ENCODE measurements at places on chromosomes 2 and 18.

DNA sequence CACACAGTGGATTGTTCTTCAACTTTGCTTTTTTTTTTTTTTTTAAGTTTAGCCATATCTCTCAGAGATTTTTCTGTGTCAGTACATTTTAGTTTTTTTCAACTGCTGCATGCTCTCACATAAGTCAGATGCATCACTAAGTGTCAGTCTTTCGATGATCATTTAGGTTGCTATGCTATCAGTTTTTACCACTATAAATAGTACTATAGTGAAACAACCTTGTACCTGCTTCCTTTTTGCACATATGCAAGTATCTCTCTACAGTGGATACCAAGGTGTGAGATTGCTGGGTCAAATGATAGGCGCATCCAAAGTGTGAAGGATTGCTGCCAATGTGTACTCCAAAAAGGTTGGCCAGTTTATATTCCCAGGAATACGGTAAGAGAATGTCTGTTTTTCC lies 33.5 kb upstream of the MAP4K3 start:
- no peak for DNase-seq

DNA sequence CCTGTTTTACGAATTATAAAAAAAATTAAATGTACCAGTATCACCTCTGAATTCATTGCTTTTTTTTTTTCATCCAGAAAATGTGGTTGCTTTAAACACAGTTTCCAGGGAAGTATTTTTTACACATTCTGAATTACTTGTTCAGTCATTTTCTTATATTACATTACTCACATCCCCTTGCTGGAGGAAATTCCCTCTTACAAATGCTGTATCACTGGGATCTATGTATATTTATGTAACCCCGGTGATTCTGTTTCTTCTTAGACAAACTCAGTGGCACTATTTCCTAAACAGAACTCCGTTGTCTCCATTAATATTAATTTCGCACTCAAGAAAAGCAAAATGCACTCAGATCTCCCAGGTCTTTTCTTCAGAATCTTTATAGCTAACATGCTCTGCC lies 1078.5 kb upstream of the ZEB2 start:
- no peak for DNase-seq

GRCh38 chr2:187842978-187843847 lies 289.0 kb upstream of the TFPI start:
- DNase-seq, result peak; percentile 1

- DNase-seq, result no peak
Observed at GRCh38 chr2:161115205-161115604, 45.0 kb upstream of the TANK start.

DNA sequence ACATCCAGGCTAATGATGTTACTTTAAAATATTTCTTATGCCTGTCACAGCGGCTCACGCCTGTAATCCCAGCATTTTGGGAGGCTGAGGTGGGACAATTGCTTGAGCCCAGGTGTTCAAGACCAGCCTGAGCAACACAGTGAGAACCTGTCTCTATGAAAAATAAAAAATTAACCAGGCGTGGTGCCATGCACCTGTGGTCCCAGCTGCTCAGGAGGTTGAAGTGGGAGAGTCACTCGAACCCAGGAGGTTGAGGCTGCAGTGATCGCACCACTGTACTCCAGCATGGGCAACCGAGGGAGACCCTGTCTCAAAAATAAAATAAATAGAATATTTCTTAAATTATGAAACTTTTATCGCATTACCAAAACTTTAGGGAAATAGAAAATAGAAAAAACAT lies 28.1 kb upstream of the ACTR3 start:
- no peak for DNase-seq
